ENCODE measurements at places on chromosomes 13 and 19. TPM values are rescaled to one million over a fixed set of nuclear protein-coding genes. Genes with fewer than 3 reads are reported as not detected.

GJB2 gene
- 0.46 TPM for total RNA-seq

RDH8 gene
- not detected for total RNA-seq

BAX gene
- total RNA-seq: 25.6 TPM

CELF5 gene
- total RNA-seq: not detected

KLF1 gene
- total RNA-seq: 0.38 TPM

- DNase-seq: no peak
These were observed 5.6 kb upstream of the SLAIN1 start for GRCh38 chr13:77691871-77692270.

DNA sequence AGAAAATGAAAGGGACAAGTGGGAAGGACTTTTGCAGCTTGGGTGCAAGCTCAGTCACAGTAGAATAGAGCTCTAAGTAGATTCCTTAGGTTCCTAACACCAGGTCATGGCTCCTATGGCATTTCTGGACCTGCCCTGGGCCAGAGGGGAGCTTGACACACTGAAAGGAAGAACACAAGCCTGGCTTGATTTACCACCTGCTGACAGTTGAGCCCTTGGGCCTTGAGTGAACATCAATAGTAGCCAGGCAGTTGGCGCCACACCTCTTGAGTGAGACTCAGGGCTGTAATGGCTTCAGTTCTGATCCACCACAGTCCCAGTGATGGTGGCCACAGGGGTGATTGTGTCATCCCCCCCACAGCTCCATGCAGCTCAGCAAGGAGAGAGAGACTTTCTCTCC is 221.9 kb upstream of the PCDH17 start:
- DNase-seq: no peak

DNA sequence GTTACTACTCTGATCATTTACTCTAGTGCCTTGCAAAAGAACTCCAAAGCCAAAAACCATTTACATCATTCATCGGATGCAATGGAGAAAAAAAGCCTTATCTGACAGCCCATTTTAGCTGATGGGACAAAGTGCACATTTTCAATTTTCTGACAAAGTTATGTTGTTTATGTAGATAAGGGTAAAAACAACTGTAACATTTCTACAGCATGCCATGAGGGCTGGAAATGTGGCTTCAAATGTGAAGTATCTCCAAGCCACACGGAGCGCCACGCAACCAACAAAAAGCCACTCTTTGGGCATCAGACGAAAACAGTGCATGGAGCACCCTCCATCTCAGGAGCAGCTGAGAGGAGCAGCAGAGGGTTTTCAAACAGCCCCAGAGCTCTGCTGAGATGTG is 364.6 kb upstream of the ZNF507 start:
- DNase-seq: no peak

- DNase-seq: no peak
These were observed 649.6 kb upstream of the ATXN8OS start for GRCh38 chr13:69458013-69458412.

- DNase-seq: no peak
These were observed 799.8 kb upstream of the SLC10A2 start for GRCh38 chr13:103866048-103866447.

DNA sequence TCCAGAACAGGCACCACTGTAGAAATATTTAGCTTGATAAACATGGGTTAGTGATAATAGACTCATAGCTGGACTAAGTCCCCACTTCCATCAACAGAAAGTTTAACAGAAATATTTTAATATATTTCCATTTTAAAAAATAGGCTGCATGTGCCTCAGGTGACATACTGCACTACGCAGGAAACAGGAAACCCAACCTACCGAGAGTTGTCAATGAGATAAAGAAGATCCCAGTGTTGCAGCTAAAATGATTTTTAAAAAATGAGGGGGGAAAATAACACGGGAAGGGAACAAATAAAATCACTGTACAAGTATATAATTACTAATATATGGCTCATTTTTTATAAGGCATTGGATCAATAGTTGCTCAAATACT is 154.8 kb downstream of the TBC1D4 start:
- DNase-seq: no peak

GRCh38 chr13:38630780-38631179 is 56.1 kb upstream of the FREM2 start:
- DNase-seq: no peak

DNA sequence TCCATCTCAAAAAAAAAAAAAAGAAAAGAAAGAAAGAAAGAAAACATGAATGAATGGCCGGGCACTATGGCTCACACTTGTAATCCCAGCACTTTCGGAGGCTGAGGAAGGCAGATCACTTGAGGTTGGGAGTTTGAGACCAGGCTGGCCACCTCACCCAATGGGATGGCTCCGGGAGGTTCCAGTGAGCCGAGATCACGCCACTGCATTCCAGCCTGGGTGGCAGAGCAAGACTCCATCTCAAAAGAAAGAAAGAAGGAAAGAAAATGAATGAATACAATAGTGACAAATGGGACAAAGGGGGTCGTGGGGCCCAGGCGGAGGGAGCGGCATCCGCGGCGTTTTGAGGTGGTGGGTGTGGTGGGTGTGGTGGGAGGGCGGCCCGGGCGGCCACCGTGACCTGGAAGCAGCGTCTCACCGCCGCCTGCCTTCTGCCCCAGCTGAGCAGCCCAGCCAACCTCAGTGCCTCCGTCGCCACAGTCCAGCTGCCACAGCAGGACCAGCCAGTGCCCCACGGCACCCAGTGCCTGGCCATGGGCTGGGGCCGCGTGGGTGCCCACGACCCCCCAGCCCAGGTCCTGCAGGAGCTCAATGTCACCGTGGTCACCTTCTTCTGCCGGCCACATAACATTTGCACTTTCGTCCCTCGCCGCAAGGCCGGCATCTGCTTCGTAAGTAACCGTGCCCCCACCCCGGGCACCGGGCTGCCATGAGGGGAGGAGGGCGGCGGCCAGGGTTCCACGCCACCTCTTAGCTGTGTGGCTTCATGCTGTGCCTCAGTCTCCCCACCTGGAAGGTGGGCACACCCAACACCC is 5.1 kb downstream of the PRTN3 start:
- no peak for DNase-seq

GRCh38 chr19:15636026-15636425 is 4.7 kb upstream of the CYP4F3 start:
- no peak for DNase-seq

DNA sequence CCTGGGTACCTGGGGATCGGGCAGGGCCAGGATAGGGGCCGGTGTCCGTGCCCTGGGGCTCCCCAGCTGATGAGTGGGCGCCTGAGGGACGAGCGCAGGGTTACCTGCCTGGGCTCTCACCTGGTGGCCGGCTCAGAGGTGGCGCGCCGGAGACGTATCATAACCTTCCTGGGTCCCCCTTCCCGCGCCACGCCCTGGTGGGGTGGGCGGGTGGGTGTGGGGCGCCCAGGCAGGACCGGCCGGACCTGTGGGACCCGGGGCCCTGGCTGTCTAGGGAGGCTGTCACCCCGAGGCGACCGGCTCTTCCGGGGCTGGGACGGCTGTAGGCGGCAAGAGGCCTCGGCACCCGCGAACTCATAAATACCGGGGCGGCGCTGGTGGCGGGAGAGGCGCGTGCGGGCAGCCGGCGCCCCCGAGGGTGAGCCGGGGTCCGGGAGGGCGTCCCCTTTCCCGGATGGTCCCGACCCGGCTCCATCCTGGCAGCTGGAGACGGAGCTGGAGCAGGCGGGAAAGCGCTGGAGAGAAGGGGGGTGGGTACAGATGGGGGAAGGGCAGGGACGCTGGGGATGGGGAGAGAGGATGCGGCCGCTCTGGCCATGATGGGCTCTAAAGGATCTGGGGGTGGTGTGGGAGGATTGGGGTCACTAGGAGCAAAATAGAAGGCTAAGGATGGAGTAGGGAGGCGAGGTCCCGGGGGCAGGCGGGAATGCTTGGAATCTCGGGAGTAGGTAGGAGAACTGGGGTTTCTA is at the start of gene ACP7:
TSS of gene ACP7 (plus strand) at position 386 of the 749 bp plus-strand sequence. CDS start 902 bp downstream, outside the sequence.
- no peak for DNase-seq

DNA sequence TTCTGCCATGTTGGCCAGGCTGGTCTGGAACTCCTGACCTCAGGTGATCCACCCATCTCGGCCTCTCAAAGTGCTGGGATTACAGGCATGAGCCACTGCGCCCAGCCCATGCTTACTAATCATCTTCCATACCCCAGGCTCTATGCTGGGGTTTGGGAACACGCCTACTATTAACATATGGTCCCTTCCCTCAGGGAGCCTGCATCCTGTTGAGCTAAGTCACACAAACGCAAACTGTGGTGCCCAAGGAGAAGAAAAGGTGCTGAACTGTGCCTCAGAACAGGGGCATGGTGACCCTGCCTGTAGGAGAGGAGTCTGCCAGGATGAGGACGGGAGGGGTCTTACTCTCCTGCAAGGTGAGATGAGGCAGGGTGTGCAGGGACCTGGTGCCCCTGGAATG is 5.6 kb downstream of the MICOS13 start:
- DNase-seq: no peak

DNA sequence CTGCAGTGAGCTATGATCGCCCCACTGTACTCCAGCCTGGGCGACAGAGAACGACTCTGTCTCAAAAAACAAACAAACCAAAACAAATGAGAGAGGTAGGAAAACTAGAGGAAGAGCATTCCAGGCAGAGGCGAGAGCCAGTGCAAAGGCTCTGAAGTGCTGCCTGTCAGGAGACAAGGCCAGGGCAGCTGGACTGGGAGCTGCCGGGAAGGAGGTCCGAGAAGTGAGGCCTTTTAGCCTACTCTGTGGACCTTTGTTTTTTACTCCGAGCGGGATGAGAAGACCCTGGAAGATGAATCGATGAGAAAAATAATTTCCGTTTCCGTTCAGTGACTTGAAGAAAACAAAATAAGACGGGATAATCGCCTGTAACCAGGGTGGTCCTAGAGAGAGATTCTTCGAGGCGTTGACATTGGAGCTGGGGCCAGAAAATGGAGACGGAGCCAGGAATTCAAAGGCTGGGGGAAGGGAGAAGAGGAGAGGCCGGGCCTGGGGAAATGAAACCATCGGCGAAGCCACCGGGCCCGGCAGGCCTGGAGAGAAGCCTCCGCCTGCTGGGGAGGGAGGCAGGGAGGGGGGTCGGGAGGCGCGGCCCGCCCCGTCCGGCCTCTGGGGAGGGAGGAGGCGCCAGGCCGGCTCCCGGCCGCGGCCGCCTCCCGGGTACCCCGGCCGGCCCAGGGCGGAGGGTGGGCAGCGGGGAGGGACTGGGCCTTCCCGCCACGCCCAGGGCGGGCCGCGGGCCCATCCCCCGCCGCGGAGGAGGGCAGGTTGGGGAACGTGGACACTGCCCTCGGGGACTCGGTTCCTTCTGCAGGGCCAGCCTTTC is 7.8 kb upstream of the SERTAD1 start:
- DNase-seq: peak; percentile 93

GRCh38 chr13:89688918-89689317 is 1658.6 kb upstream of the MIR17HG start:
- DNase-seq: no peak
